ENCODE measurements at places on chromosomes 7 and 10.

DNA sequence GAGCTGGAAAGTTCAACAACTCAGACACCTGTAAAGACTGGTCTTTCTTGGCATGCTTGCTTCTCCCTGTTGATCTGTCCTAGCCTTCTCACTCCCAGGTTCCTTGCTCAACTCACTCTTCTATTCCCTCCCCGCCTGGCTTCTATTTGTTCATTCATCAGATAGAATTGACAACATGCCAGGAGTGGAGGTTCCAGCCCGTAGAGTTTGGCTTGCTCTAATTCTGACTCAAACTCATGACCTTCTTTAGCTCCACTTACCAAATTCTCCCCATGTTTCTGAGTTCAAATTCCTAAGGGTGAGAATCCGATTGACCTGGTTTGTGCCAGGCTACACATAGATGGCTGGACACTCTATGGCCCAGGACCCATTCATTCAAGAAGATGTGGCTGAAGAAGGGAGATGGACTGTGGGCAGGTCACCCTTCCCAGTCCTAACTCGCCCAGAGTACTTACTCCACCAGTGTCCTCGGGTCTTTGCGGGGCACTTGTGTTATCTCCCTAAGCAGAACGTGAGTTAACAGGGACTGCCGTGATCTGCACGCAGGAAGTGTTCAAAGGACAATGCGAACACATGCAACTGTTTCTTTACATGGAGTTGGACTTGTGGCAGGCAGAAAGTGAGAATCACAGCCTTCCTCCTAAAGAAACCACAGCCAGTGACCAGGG lies 4.0 kb upstream of the TMEM236 start:
- DNase-seq, result no peak

GRCh38 chr10:92291616-92291865 lies 574 bp downstream of the MARCHF5 start:
- DNase-seq, result peak; percentile 59

GRCh38 chr7:134452991-134453473 lies 5.9 kb downstream of the AKR1B1 start:
- DNase-seq, result no peak

GRCh38 chr7:131105799-131106680 lies 221.6 kb upstream of the MKLN1 start:
- peak; percentile 74 for DNase-seq

- no peak for DNase-seq
These were observed 63.2 kb downstream of the KAT6B start for GRCh38 chr10:74889662-74889998.

DNA sequence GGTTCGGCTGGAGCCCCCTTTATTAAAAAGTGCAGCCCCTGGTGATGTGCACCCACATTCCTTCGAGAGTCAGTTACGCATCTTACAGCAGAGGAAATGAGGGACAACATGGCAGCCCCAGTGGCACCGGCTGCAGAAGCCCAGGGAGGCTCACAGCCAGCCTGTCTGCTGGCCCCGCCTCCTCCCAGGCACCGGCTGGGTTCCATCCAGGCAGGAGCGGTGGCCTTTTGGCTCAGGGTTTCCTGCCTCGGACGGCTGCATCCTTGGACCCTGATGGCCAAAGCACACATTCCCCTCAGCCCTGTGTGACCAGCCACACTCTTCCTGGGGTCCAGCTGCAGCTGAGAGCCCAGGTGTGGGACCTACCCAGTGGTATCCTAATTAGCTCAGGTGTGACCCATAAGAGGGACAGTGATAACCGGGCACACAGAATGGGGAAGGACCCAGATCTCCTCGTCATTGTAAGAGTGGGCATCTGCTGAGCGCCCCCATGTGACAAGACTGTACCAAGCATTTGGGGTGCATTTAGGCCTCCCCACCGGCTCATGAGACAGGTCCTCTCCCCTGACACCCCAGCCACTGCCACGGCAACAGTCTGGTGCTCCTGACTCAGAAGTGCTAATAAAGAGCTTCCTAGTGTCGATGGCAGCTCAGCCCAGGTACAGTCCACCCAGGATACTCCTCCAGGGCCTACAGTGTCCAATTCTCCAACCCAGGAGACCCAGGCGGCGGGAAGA lies 63.3 kb upstream of the CHST15 start:
- no peak for DNase-seq

All from mesendoderm (in vitro differentiated cells).